ENCODE measurements at places on chromosomes 11 and 22.

DNA sequence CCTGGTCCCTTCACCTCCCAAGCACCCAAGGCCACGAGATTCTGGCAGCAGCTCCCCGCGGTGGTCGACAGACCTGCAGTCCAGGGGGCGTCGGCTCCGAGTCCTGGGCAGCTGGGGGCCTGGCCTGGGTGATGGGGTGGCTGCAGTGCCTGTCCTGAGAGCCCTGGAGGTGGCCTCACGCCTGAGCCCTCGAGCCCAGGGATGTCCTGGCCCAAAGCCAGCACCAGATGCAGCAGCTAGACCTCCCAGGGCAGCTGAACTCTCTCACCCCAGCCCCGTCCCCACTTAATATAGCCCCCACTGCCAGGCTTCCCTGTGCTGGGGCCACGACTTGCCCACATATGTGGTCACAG, 6.6 kb downstream of the LMNTD2 start:
- no peak for DNase-seq

- DNase-seq = no peak
Observed at GRCh38 chr11:20501252-20501651, 98.2 kb upstream of the SLC6A5 start.

DNA sequence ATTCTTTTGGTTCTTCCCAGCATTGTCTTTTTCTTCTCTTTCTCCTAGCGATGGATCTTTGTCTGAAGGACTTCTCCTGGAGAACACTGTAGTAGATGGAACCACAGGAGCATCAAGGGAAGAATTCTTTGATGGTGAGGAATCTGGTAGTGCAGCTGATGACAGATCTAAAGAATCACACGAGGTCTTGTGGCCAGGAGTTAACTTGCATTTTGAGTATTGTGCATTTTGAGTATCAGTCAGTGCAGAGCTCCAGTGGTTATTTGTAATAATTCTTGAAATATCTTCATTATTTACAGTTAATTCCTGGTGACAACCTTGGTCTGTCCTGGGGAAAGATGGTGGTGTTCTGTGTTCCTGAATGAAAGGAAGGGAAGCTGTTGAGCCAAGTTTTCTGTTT, 14.5 kb upstream of the POGLUT3 start:
- DNase-seq = no peak

DNA sequence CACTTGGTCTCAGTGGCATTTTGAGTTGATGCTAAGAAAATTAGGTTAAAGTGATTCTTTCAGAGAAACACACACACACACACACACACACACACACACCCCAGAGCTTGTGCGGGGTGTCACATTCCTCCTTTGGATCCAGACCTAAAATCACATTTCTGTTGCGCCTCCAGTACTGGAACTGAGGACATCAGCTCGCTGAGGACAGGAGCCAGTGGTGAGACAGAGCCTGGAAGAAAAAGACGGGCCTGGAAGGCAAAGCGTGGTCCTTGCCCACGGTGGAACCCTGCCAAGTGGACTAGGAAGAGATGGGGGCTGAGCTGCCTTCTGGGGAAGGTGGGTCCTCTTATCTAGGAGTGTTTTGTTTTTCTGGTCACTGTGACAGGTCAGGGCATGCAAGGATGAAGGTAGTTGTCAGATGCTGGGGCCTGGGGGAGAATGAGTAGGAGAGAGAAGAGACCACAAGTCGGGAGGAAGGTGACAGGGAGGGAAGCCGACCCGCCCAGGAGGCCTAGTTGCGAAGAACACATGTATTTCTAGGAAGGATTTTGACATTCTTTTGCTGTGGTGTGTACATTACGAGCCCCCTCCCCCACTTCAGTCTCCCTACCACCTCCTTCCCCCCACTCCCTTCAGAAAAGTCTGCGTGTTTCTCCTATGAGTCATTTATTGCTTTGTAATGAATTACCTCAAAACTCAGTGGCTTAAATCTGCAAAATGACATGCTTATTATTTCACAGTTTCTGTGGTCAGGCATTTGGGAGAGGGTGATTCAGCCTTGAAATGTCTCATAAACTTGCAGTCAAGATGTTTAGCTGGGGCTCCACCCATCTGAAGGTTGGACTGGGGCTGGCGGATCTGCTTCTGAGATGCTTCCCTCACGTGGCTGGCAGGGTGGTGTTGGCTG, 4.8 kb upstream of the ELFN2 start:
- DNase-seq = no peak

DNA sequence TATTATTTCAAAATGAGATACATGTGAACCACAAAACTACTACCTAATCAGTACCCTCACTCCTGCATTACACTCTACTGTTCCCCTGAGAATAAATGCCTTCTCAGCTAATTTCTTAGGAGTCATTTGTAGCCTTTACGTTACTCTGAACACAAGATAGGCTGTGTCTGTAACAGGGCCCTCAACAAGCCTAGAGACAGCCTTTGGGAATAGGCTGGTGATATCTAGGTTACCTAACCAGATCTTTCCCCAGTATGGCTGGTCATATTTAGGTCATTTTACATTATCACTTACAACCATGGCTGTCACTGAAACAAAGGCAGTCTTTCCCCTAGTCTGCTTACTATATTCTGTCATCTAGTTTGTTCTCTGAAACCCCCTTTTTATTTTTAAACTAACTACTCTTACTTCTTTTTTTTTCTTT, 14.2 kb downstream of the ATM start:
- DNase-seq = no peak

GRCh38 chr11:116939499-116939898, 102.1 kb upstream of the APOA1 start:
- no peak for DNase-seq

DNA sequence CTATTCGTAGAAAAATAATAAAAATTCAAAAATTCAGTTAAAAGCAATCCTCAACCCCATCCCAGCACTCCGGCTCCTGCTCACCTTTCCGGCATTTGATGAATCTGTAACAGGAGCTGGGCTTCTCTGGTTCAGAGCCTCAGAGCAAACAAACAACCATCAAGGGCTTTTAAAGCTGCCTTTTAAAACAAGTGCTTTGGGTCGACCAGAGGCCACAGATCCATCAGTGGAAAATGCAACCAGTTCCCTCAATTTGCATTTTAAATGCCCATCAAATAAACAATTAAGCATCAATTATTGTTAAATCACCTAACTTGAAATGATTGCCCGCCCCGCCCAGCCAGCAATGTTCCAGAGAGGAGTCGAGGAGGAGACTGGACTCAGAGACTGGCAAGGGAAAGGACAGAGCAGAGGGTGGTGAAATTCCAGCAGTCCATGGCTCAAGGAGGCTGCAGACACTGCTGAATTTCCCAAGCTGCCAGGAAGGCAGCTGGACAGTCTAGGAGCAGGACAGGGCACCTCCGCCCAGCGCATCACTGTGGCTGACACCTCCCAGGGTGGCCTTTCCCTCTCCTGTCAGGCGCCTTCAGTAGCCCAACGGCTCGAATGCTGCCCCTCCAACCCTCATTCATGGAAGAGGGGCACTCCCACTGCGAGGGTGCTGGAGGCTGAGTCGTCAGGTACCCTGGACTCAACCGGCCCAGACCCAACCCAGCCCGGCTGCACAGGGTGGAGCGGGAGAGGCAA, 7.5 kb downstream of the FXYD6 start:
- peak; percentile 35 for DNase-seq

DNA sequence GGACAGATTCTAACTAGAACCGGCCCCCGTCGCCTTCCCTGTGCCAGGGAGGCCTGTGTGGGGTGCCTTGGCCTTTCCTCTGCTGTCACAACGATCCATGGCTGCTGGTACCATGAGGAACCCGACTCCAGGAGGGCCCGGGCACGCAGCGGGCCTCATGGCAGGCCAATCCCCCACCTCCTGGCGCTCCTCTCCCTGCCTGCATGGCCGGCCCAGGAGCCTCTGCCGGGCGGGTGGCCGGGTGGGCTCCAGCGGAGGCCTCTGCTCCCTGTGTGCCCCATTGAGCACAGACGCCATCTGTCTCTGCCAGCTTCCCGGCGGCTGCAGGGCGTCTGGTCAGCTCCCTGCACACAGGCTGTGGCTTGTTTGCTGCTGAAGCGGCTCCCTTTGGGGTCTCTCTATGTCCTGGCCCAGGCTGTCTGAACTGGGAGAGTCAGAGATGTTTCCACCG, 86.5 kb downstream of the MYEOV start:
- no peak for DNase-seq

DNA sequence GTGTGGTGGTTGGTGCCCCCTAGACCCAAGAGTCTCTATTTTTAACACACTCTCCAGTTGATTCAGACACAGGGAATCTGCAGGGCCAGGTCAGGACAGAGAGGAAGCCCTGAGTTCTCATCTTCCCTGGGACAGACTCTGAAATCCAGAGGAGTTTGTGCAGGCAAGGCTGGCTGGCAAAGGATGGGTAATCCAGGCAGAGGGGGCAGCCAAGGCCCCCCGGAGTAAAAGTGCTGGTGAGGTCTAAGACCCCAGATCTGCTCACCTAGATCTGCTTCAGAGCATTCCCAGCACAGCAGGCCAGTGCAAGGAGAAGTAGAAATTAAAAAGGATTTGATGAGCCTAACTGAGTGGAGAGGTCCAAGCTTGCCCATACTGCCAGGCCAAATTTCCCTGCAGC, 40.6 kb upstream of the MN1 start:
- DNase-seq = no peak

GRCh38 chr22:24144056-24144777, 37.1 kb upstream of the SUSD2 start:
- no peak for DNase-seq

DNA sequence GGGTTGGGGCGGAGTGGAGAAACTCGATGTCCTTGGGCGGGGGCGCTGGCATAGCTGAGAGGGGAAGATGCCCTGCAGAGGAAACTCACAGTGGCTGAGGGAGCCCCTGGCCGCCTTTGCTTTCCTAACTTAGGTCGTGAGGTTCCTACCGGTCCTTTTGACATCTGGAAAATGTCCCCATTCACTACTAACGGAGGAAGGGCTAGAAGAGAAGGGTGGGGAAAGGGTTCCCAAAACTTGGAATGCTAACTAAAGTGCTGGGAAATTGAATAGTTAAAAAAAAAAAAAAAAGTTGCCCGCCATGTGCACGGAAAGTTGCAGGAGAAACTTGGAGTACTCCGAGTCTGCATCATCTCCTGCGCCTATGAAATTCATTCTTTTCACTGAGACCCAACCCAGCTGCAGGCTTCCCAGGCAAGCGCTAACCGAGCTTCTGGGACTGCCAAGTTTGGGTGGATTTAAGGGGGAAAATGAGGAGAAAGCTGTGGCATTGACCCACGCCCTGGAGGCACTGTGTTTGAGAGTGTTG, 796 bp downstream of the TIMP3 start:
- no peak for DNase-seq

- DNase-seq = peak; percentile 52
Observed at GRCh38 chr11:116773203-116774097, 663 bp upstream of the BUD13 start.

DNA sequence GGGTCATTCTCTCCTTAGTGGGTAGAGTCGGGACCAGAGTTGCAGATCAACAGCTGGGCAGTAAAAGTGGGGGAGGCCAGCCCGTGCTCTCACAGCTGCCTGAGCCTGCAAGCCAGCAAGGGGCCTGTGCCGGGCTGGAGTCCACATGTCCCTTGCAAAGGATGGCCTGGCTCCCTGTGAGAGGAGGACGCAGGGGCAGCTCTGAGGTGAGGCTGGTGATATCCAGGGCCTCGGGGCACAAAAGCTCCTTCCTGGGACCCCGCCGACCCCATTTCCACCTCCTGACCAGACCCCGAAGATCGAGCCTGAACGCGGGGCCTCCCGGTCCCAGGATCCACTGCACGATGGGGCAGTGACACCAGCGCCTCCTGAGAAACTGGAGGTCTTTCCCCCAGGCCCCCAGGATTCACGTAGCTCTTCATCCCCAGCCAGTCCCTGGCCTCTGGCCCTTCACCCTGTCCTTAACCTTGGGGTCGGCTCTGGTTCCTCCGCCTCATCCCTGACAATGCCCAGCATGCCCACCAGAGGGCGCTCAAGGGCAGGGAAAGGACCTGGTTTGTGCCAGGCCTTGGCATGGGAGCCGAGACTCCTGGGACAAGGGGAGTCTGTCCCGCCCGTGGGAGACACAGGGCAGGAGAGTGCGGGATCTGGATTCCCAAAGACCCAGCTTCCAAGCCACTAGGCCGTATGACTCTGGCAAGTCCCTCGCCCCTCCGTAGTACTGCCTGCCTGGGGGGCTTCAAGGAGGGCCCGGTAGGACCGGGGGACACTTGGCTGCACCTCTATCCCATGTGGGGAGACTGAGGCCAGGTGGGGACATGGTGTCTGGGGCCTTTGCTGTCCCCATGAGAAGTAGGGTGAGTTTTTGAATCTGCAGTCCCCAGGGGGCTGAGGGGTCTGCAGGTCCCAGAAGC, 17.8 kb upstream of the WNT7B start:
- no peak for DNase-seq

GRCh38 chr11:32821917-32822560, 7.7 kb upstream of the PRRG4 start:
- no peak for DNase-seq

- DNase-seq = no peak
Observed at GRCh38 chr11:121723246-121723741, 270.5 kb upstream of the SORL1-AS1 start.

DNA sequence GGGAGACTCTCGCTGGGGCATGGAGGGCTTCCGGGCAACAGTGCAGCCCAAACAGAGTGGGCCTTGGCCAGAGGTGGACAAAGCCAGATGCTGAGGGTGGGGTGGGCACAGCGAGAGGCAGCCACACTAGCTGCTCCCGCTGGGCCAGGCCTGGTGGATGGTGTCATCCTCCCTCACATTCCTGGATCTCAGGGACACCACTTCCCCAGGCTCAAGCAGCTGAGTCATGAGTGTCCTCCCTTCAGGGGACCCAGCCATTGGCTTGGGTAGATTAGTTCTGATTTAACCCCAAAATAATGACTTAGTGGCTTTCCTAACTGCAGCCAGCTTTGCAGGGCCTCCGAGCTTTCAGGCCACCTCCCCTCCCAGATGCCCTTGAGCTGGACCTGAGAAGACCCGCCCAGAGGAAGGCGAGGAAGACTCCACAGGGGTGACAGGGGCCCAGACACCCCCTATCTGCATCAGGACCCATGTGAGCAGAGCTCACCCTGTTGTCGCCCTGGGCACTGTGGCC, 25.9 kb upstream of the WNT7B start:
- no peak for DNase-seq

DNA sequence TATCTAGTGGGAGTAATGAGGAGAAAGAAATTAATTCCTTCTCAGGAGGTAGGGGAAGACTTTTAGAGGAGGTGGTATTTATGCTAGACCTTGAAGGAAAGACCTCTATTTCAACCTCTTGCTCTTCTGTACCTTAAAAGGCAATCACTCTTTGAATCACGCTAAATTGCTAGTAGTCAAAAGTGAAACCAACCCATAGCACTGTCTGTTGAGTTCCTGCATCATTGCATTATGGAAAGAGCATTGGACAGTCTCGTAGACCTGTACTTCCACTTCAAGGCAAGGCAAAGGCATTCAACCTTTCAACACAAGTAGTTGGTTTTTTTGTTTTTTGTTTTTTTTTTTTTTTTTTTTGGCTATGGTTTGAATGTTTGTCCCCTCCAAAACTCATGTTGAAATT, 770.4 kb downstream of the ETS1 start:
- DNase-seq = no peak

GRCh38 chr11:119545978-119546915, 123.3 kb upstream of the THY1 start:
- no peak for DNase-seq

DNA sequence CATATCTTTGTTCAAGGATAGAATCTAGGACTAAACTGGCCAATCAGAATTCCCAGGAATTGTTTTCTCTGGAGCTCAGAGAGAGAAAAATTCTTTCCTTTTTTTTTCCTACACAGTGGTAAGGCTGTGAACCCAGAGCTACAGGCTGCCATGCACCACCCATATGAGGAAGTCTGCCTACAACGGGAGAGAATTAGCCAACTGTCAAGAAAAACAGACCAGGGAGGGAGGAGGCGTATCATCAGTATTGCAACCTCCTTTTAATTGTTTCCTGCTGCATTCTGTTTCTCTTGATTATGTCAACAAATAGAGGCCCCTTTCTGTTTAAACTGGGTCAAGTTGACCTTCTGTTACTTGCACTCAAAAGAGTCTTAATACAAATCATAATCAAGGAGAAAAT, 176.5 kb upstream of the UBASH3B start:
- DNase-seq = no peak

All from NCI-H748 treated with DMSO at 0.1 percent for 48 hours (cell line).